ENCODE measurements at places on chromosomes 1 and 21. TPM values are rescaled to one million over a fixed set of nuclear protein-coding genes. Genes with fewer than 3 reads are reported as not detected.

DNA sequence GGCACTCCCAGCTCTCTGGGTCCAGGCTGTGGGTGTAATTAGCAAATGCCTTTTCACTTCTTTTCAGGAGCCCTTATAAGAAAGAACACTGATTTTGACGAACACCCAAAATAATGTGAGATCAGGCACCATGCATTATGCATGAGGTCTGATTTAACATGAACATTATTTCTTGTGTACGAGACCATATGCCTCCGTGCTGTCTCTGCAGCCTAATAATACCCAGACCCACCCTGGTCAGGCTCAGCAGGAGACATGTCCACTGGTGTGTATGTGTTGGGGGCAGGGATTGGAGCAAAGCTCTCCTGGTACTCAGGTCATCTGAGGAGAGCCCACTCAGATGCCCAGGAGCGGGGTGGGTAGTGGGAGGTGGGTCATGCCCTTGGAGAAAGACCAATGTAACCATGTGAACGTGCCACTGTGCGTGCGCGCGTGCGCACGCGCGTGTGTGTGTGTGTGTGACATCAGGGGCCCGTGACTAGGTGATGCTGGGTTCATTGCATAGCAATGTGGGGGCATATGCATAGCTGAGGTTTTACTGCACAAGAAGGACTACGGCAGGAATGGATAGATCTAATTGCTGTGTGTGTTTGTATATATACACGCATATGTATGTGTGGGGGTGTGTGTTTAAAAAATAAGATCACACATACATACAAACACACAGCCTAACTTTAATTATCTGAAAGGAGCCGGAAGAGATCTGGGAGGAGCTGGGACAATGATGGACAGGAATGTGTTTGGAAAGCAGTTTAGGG, 7.1 kb downstream of the POU3F1 start:
- DNase-seq: no peak

E2F2 gene
- 30.4 TPM for total RNA-seq

SLC44A3 gene
- total RNA-seq: not detected

DNA sequence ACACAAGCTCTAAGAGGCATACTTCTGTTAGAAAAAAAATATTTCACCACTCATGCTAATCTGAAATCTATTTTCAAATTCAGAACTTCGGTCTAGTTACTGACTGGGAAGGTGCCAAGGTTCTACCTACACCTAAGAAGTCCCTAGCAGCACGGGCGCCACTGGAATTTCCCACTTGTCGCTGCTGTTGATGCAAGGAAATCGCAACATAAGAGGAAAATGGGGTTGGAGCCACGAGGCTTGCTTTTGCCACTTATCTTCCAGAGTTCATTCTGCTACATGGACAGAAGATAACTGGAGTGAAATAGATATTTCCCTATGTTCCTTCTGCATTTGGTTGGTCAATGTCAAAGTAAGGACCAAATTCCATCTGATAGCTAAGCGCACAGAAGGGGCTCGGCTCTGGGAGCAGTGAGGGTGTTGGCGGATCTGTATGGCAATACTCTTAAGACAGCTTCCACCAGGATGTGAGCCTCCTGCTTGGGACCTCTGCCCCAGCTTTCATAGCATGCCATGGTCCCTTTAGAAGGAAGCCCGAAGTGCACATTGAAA, 47.2 kb downstream of the RCAN1 start:
- DNase-seq: no peak

- DNase-seq: no peak
These were observed 103.0 kb downstream of the SMYD3 start for GRCh38 chr1:246404078-246404477.

GRCh38 chr21:27713154-27714109, 746.5 kb upstream of the ADAMTS5 start:
- DNase-seq: no peak

DNA sequence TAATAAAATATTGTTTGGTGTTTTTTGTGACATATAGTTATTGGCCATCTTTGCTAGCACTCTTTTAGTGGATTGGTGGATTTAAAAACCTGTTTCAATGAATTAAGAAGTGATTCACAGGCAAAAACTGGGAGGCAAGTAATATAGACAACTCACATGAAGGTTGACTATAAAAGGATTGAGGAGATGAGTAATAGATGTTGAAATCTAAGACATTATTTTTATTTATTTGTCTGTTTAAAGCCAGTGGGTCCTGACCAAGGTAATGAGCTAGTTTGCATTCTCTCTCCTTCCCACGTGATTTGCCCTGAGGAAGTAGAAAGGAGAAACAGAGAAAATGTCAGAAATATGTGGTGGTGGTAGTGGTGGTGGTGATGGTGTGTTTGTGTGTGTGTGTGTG, 351.5 kb upstream of the ZP4 start:
- no peak for DNase-seq
